Esophagus squamous epithelium (tissue), 5 donors: ENCODE measurements at places on chromosomes 6 and 20. TPM values are rescaled to one million over a fixed set of nuclear protein-coding genes. Genes with fewer than 3 reads are reported as not detected.

- DNase-seq, result no peak
These were observed 55.9 kb downstream of the COL11A2 start for GRCh38 chr6:33136310-33136900.

GRCh38 chr6:112470376-112470775, 123.2 kb downstream of the RFPL4B start:
- DNase-seq, result no peak

DNA sequence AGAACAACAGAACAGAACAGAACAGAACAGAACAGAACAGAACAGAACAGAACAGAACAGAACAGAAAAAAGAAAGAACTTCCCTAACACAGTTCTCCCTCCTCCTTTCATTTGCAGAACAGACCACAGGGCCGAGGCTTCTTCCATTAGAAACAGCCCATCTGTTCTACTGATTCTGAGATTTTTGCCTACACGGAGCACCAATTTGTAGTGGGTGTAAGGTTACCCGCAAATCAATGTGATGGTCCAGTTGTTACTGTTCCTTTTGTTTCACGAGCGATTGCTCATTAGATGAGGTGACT, 734 bp upstream of the OGFRL1 start:
- no peak for DNase-seq

GRCh38 chr6:3592371-3592941, 135.6 kb upstream of the SLC22A23 start:
- DNase-seq, result no peak

DNA sequence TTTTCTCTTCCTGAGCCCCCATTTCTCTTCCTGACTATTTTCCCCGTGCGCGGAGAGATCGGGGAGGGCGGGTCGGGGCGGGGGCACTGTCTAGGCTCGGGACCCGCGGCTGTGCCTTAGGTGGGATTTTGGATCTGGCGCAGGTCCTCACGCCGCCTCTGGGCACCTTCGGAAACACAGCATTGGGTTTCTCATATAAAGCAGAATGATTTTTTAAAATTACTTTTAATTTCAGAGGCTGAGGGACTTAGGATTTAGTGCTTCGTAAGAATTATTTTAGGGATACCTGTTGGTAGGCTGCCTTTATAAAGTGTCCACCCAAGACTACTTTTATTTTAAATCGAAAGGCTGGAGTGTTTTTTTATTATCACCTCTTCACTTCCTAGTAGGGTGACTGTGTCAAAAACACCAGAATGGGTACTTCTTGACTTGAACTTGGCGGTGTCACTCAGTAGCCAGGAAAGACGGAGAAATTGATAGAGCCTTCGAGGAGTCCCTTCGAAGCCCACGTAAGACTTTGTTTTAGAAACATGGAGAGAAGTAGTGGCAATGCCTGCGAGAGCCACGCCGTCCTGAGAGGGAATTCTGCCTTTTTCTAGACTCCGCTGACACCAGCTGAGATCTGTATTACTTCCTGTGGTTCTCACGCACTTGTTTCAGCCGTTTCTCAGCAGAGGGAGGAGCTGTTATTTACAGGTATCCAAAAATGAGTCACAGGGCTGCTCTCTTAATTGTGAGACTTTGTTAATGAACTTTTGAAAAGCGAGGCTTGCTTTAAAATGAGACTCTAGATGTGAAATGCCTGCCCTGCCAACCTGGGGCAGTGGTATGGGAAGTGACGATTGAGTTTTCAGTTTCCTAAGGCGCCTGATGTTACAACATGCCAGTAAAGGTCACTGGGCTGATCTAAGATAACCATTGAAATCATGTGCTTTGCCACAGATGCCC, 667 bp downstream of the STX11 start:
- DNase-seq, result no peak

DNA sequence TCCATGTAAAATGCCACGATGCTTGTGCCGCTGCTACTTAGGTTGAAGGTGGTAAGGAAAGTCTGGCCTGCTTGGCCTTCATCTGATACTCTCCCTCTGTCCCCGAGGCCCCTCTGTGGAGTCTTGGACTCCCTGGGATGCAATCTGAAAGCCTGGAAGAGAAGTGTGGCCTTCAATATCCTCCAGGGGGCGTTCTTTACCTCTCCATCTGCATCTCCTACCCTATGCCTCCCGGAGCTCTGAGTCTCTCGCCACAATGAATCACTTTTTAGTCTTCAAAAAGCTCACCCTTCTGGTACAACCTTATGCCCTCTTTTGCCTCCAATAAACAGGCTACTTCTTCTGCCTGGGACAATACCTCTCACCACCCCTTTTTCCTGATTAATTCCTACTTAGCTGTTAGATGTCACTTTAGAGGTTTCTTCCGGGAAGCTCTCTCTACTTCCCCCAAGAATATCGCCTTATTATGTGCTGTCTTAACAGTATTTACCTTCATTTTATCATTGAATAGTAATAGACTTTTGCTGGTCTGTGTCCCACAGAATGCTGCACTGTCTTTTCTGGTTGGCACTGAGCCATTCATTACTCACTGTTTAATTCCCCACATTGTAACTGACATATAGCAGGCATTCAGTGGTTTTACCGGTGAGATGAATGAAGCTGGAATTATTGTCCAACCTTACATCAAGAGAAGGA, 13.9 kb upstream of the ATG5 start:
- no peak for DNase-seq

GRCh38 chr6:18262702-18263417, 1.5 kb downstream of the DEK start:
- DNase-seq, result no peak

GRCh38 chr6:4554645-4555044, 221.6 kb upstream of the CDYL start:
- no peak for DNase-seq

DNA sequence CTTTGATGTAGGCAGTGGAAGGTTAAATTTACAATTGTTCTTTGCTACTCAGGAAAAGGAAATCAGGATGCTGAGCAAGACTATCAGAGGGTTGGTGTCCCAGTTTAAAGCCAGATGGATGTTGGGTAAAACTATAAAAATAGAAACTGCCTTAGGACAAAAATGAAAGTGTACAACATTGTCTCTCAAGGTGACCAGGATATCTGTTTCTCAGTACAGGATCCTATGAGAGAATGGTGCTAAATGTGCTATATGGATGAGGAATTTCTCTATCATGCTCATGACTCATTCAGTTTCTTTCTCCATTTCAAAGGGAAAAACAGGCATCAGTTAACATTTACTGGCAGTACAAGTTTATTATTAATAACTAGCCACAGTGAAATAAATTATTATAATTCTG, 534.2 kb upstream of the GJE1 start:
- no peak for DNase-seq

DNA sequence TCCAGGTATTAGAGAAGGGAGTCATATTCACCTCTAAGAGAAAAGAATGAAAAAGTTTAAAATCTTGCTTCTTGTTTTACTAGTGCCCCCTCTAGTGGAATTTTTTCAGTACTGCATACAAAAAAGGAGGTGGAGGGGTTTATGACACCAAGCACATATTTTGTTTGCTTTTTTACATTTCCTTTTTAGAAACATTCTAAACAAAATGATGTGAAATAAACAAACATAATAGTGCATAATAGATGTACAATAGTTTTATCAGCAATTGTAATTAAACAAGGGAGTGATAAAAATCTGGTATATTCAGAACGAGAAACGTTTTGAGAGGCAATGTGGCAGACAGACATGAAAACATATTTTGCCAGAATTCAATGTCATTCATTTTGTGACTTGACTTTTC, 111.0 kb upstream of the TFAP2D start:
- DNase-seq, result no peak

DNA sequence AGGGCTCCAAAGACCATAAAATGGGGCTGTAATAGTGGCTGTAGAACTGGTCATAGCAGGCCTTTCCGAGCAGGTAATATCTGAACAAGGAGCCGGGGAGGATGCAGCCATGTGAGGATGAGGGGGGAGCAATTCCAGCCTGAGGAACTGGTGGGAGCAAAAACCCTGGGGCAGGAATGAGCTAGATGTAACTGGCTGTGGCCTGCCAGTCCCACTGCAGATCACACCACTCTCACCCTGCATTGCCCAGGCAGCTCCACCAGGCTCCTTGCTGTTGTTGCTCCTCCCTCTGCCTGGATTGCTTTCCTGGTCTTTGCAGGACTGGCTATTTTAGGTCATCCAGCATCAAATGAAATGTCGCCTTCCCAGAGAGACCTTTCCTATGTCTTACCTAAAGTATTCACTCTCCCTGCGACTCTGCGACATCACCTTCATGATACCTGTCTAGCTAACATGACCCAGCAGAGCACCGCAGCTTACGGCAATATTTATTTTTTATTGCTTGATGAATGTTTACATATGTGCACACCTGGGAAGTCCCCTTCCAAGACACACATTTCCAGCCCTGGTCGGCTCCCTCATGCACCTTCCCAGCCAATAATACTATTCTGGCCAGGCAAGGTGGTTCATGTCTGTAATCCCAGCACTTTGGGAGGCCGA, 2.4 kb upstream of the ZFP64 start:
- no peak for DNase-seq

DNA sequence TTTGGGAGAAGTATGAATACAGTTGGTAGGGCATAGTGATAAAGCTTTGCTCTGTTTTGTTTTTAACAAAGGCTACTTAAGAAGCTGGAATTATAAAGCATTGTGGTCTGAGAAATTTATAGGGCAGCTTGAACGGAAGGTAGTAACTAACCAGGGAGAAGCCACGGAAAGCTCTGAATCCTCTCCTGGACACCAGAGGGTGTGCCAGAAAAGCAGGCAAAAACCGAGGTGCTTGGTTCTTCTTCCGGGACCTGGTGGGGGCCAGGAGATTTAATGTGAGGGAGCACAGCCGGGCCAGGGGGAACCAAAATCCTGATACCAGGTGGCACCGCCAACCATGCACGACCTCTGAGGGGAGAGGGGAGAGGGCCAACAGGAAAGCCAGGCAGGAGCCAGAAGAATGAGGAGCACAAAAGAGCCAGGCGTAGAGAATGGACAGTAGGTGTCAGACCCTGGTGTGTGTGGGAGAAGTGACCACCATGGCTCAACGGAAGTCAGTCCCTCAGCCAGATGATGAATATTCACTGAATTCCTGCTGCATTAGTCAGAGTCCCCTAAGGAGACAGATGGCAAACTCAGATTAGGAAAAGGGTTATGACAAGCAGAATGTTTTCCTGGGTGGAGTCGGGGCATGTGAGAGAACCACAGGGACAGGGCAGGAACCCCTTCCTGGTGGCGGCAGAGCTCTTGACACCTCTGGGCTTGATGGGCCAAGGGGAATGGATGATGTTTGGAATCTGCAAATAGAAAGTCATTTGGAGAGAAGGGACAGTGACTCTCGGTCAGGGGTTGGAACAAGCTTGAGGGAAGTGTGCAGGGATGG, 262.3 kb downstream of the ZNF217 start:
- DNase-seq, result no peak

The LATS1 gene
- 15.8 TPM for total RNA-seq

The TRAM2 gene
- 3.7 TPM for total RNA-seq
